Neuronal stem cell (in vitro differentiated cells): ENCODE measurements at places on chromosomes 2 and 18.

DNA sequence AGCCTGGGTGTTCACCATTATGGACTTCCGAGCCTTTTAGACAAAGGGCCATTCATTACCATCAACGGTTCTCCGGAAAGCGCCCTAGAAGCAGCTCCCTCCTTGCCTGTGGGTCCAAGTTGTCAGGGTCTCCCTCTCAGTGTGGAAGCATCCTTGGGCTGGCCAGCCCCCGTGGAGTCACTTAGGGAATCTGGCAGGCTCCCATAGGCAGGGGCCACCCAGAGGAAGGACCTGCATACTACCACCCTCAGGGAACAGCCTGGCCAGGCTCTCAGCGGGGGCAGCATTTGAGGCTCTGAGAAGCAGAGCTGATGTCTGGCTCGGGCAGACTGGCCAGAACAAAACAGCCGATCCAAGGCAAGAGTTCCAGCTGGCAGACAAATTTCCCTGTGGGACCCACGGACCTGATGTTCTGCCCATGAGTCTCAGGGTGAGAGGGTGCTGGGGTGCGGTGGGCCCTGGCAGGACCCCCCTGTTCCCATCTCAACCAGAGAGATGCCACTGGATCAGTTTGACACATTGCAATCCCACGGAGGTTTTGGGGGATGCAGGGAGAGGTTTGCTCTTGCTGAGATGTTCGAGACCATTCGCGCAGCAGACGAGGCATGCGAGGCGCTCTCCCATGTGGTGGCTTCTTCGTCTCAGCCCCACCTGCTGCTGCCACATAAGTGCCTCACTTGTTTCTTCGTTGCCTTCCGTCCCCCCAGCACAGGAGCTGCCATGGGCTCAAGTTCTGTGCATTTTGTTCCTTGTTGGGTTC lies 56.9 kb downstream of the ACKR3 start:
- no peak for DNase-seq

DNA sequence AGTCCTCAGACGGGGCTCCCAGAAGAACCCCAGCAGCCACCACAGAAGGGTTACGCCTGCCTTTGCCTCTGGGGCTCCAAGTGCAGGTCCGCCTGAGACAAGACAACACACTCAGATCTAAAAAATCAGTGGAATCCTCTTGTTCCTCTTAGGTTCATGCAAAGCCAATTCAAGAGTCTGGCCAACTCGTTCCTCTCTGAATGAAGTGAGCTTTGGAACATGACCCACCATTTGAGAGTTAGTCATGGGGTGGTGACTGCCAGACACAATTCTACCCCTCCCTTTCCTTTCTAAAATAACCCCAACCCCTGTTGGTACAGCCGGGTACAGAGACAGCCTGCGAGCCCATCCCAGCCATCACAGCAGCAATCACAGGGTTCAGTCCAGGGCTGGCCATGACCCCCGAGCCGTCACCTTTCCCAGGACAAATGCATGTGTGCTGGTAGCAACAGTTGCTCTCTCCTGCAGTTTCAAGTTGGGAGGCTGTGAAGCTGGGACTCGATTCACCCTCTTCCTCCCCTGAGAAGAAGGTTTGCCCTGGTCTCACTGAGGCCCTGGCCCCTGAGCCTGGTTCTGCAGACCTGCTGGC lies 183.1 kb upstream of the SH3BP4 start:
- no peak for DNase-seq

- no peak for DNase-seq
These were observed 99.3 kb upstream of the STON1 start for GRCh38 chr2:48430528-48431094.

GRCh38 chr2:202429164-202429980 lies 53.2 kb downstream of the BMPR2 start:
- no peak for DNase-seq

DNA sequence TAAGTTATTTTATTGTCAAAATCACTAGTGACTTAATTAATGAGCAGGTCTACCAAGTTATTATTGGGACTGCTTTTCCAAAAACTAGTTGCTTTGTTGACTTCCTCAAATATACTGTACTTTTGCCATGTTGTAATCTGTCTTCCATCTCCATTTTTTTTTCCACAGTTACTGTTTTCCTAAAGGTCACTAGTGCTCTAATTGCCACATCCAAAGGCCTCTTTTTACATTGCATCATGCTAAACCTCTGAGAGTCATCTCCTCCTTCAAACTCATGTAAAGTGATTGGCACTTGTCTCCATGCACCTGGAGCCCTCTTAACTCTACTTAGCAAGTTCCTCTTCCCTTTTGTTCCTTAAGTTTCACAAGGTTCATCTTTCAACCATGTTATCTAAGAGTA lies 11.8 kb downstream of the PMAIP1 start:
- no peak for DNase-seq

GRCh38 chr2:143686585-143687164 lies 557.5 kb downstream of the ARHGAP15 start:
- DNase-seq = peak; percentile 17

GRCh38 chr2:113219525-113219888 lies 45.7 kb downstream of the PSD4 start:
- no peak for DNase-seq

DNA sequence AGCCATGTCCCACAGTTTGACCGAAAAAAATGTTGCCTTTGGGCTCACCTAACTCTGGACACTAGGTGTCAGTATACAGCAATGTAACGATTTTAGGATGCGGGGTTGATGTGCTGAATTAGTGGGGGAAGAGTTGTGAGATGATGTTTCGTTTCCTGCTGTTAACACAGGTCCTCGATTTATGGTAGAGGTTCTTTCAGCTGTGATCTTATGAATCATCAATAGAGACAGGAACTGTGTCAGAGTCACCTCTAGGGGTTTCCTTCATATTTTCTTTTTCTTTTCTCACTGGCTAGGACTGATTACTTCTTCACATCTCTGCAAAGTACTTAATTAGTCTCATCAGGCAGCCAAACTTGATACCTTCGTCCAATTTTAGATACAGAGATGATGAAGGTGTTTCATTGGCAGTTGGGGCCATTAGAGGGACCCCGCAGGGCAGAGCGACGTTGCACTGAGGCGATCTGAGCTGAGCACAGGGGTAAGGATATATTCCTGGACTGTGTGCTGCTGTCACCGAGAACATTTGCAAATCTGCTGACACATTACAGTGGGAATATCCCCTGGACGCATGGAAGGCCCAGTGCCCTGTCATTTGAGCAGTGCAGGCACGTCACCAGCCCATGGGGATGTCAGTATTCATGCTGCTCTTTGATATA lies 10.2 kb upstream of the MMADHC start:
- peak; percentile 57 for DNase-seq

- no peak for DNase-seq
These were observed 123.4 kb downstream of the MRO start for GRCh38 chr18:50696436-50696835.

- no peak for DNase-seq
These were observed 236.5 kb downstream of the BCL2 start for GRCh38 chr18:63083020-63083531.

GRCh38 chr2:105862843-105863242 lies 118.1 kb downstream of the NCK2 start:
- DNase-seq = no peak

DNA sequence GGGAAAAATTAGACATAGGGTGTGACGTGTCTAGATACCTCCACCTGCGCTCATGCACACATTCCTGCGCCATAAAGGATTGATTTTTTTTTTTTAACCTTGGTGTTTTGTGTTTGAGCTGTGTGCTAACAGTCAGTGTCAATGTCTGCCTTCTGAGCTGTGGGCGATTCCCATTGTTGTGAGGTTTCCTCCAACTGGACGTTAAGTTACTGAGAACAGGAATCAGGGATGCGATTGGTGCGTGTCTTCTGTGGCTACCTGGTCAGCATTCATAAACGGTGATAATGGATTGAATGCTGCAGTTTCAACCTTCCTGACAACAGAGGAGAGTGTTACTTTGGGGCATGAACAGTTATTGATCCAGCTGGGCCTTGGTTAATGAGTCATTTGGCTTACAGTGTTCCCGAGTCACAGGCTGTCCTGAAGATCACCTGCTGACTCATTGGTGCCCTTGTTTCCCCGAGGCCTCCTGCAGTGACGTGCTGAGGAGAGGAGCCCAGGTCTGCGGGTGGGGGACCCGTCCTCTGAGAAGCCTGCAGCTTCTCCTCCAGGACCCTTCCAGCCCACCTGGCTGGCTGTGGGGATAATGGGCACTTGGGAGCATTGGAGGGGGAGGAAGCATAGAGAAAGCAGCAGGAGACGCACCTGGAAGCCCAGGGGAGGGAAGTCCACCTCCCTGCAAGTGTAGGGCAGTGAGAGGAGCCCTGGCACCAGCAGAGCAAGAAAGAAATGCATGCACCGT lies 25.8 kb upstream of the CABYR start:
- DNase-seq = no peak

GRCh38 chr18:57797209-57797651 lies 5.9 kb downstream of the ATP8B1 start:
- DNase-seq = no peak

DNA sequence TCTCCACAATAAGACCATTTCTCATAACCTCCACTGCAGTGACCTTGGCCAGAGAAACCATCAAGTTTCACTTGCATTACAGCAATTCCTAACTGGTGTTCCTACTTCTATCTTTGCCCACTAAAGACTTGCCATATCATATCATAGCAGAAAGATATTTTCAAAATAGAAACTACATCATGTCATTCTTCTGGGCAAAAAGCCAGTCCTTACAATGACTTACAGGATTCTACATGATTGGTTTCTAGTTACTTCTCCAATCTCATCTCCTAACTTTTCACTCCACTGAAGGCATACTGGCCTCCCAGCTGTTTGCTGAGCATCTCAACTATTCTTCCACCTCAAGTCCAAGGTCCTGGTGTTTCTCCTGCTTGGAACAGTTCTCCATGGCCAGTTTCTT lies 151.4 kb downstream of the HNMT start:
- no peak for DNase-seq

DNA sequence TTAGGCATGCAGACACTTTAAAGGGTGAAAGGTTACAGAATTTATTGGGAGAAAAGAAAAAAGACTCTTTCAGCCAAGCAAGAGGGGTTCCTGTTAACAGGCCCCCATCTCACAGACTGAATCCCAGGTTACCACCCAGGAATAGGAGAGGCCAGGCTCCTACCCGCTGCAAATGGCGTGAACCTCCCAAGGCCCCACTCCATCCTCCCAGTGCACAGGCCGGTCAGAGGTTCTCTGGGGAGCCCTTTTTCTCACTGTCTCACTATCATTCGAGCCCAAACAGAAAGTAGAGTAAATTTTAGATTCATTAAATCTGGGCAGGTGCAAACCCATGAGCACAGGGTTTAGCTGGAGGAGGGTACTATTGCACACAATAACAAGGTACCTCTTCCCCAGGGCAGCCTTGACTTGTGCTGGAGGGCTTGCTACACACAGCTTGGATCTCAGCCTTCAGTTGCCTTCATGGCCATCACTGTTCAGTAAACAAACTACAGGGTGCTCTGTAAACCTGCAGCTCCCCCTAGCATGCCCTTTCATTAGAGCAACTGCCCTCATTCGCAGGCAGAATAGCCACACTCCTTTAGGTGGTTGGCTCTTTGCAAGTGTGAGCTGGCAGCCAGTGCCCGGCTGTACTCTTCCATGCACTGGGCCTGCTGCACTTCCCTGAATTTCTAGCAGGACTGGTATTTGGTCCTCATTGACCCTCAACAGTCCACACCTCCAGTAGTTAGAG lies 7.3 kb upstream of the PLEK start:
- DNase-seq = peak; percentile 20

DNA sequence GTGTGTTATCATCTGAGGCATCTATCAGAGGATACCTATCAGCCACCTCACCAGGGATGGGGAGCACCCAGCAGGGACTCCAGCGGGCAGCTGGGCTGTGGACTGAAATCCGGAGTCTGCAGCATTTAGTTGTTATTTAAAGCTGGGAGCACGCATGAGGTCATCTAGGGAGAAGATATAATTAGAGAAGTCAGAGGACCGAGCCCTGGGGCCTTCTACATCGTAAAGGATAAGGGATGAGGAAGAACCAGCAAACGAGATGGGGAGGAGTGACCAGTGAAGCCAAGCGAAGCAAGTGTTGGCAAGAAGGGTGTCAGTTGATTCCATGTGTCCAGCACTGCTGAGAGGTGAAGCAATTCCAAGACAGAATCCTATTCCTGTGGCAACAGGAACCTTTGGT lies 70.3 kb downstream of the STEAP3 start:
- no peak for DNase-seq

DNA sequence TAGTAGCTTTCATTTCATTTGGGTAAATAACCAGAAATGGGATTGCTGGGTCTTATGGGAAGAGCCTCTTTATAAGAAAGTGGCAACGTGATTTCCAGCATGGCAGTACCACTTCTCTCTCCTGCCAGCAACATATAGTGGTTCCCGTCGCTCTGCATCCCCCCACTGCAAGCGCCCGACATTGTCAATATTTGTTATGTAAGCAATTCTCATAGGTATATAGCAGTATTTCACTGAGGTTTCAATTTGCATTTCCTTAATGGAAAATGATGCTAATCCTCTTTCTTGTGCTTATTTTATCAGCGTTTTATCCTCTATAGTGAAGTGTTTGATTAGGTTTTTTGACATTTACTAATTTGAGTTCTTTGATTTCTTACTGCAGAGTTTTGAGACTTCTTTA lies 36.0 kb upstream of the FAHD2A start:
- DNase-seq = no peak

- DNase-seq = peak; percentile 48
These were observed 38.5 kb downstream of the LPIN1 start for GRCh38 chr2:11784747-11785610.

GRCh38 chr2:107338059-107338458 lies 452.1 kb upstream of the ST6GAL2 start:
- no peak for DNase-seq

DNA sequence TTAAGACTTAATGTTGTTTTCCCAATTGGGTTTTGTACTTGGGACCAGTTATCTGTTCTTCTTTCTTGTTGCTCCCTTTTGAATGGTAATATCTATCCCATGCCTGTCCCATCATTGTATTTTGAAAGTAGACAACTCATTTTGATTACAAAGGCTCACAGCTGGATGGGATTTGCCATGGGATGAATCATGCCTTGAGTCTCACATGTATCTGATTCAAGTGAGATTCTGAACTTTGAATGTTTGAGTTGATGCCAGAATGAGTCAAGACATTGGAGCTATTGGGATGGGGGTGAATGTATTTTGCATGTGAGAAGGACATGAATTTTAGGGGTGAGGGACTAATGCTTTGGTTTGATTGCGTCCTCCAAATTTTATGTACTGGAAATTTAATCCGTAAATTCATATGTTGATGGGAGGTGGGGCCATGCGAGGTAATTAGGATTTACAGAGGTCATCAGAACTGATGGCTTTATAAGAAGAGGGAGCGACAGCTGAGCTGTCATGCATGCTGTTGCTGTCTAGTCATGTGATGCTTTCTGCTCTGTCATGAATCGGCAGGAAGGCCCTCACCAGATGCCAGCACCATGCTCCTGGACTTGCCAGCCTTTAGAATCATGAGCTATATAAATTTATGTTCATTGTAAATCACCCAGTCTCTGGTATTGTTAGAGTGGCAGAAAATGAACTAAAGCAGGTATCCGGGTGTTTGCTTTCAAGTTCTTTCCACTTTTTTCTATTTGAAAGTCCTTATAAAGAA lies 741.3 kb upstream of the RAB6C start:
- no peak for DNase-seq

GRCh38 chr18:361941-362310 lies 94.1 kb upstream of the THOC1 start:
- DNase-seq = no peak
